ENCODE measurements at places on chromosomes 16 and 17. TPM values are rescaled to one million over a fixed set of nuclear protein-coding genes. Genes with fewer than 3 reads are reported as not detected.

DNA sequence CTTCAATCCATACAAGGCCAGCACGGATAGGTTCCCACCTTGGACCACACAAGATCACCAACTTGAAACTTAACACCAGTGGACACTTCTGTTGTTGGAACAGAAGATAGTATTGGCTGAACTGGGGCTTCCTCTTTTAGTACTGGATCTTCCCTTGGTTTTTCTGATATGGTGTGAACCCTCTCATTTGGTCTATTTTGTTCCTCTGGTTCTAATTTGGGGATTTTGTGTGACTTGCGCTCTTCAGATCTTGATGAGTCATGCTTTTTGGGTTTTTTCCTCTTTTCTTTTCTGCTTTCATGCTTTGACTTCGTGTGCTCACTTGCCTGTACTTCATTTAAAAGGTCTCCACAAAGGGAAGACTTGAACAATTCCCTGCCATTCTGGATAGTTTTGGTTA is 39.0 kb downstream of the SOST start:
- DNase-seq = no peak

GRCh38 chr17:80558046-80558445 is 13.4 kb downstream of the RPTOR start:
- no peak for DNase-seq

- no peak for DNase-seq
Observed at GRCh38 chr17:78120971-78121800, 7.4 kb downstream of the TMC6 start.

GRCh38 chr17:35808240-35808961 is 883 bp upstream of the TAF15 start:
- DNase-seq = no peak

DNA sequence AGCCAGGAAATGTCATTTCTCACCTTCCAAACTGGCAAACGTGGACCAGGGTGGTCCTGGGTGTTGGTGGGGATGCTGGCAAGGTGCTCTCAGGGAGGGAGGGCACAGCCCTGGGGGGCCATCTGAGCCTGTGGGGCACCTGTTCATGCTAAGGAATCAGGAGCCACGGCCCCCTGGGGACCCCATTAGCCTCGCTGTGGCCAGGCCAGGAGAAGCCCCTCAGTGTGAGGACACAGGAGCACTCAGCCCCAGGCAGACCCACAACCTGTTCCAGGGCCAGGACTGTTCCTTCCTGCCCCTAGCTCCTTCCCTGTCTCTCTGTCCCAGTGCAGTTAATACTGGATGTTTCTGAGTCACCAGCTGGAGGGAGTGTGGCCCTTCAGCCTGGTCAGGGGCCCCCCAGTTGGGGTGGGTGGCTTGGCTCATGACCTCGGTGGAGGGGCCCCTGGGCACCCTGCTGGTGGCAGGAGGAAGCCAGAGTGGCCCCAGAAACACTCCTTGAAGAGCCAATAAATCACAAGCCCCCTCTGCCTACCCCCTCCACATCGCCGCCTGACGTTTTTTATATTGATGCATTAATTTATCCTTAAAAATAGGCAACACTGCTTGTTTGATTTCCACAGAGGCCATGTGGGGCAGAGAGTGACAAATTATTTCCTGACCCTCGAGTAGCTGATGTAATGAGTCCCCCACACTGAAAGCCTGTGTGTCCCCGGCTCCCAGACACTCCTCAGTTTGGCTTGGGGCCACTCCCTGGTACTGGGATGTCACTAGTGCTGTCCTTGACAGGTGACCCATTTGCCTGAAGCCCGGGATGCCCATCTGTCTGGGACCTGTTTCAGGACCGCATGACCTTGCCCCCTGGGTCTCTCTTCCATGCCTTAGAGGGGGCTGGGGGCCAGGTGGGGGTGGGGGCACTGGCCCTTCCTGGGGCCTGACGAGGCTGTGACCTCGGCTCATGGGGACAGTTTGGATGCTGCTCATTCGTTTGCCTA is 22.3 kb downstream of the ACTG1 start:
- no peak for DNase-seq

LLGL1 gene
- total RNA-seq = 70.5 TPM

GRCh38 chr17:8210761-8211458 is 535 bp upstream of the AURKB start:
- no peak for DNase-seq

EPN3 gene
- total RNA-seq = 0.24 TPM

GRCh38 chr16:12329246-12329995 is 352.9 kb downstream of the SNX29 start:
- DNase-seq = no peak

GEMIN4 gene
- total RNA-seq = 15.6 TPM

- no peak for DNase-seq
Observed at GRCh38 chr16:63298993-63299392, 1262.8 kb upstream of the CDH8 start.

GRCh38 chr16:1036726-1037393 is 35.7 kb upstream of the SSTR5 start:
- no peak for DNase-seq

SOX15 gene
- total RNA-seq = 7.6 TPM

DNA sequence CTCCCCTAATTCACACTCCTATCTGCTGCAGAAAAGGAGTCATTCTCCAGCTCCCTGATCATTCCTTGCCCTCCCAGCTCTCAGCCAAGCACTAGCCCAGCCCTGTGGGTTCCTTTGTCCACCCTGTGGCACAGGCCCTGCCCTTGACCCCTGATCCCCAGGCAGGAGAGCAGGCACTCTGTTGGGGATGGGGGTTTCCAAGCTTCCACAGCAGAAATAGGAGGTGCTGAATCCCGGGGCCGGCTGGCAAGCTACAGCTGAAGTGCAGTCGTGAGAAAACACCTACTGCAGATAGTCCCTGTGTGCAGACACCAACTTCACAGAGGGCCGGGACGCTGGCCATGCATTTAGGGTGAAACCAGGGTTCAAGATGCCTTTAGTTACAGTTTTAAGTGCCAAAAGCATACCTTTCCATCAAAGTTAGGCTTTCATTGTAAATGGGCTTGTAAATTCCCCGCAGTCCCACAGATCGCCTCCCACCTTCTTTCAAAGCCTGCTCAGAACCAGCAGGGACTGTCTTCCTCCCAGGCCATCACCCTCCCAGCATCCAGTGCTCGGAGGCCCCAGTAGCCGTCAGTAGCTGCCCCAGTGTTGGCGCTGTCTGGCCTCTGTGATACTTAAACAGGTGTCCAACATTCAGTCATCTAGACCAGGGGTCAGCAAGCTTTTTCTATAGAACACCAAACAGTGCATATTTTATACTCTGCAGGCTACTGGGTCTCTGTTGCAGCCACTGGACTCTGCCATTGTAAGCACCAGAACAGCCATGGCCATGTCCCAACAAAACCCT is 10.6 kb downstream of the CPSF4L start:
- no peak for DNase-seq

DNA sequence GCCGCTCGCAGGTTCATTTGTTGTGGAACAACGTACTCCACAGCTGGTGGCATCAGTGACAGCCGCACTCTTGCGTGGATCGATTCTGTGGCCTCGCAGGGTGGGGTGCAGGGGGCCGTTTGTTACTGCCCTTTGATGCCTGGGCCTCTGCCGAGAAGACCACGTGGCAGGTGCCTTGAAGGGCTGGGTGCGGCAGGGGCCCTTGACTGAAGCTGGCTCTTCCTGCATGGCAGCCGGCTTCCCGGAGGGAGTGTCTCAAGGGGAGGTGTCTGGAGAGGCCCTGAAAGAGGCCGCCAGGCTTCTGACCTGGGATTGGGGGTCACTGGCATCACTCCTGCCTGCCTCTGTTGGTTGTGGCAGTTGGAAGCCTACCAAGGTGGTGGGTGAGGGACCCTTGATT is 43.8 kb downstream of the TBCD start:
- DNase-seq = no peak

FTO gene
- 110 TPM for total RNA-seq

SP6 gene
- total RNA-seq = 0.65 TPM

GRCh38 chr17:50935996-50936266 is 69.8 kb upstream of the TOB1 start:
- DNase-seq = no peak

DNA sequence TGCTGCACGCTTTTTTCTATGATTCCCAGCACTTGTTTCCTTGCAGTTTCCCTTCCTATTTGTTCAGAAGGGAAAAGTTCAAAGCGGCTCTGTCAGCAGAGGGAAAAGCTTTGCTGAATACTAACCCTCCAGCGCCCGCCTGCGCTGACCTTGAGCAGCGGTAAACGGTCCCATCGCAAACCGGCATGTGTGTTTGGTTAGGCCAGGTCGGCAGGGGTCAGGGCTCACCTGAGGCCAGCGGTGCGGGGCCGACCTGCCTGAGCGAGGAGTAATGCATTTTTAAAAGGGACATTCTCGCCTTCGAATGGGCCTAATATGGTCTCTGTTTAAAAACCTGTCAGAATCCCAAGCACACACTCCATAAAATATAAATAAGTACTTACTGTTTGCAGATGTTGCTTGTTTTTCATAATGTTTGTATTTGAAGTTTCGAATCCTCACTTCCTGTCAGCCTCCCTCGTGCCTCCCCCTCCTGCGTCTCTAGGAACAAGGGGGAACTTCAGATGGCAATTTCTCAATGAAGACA is 110.1 kb downstream of the IRX3 start:
- peak; percentile 13 for DNase-seq

- DNase-seq = no peak
Observed at GRCh38 chr17:75124041-75124818, 7.3 kb downstream of the NT5C start.
